Putamen (tissue), 1 donor: ENCODE measurements at places on chromosomes 5 and 9.

GRCh38 chr9:84463272-84463671, 122.7 kb upstream of the SLC28A3 start:
- DNase-seq, result no peak

DNA sequence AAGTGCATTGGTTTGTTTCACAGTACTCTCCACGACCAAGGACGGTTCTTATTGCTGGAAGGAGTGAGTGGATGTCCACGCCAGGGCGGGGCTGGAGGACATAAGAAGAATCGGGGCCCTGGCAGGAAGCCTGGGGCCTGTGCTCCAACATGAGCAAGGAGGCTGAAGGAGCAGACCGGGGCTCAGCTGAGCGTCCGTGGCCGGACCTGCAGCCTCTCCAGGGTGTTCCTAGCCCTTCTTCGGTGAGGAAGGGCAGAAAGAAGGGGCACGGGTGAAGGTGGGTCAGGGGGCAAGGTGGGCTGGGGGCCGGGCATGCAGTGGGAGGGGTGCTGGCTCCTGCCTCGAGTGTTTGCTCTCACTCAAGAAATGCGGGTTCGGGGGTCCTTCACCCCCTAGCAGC, 18.1 kb downstream of the FAM78A start:
- DNase-seq, result no peak

- DNase-seq, result no peak
Measured at GRCh38 chr9:98836206-98836605, 28.7 kb downstream of the GALNT12 start.

DNA sequence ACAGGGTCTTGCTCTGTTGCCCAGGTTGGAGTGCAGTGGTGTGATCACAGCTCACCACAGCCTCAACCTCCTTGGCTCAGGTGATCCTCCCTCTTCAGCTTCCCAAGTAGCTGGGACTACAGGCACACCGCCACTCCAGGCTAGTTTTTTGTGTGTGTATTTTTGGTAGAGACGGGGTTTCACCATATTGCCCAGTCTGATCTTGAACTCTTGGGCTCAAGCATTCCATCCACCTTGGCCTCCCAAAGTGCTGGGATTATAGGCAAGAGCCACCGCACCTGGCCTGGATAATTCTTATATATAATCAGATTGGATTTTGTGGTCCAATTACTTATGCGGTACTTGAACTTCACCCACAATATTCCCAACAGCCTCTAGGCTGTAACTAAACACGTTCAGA, 19.8 kb downstream of the CCDC69 start:
- DNase-seq, result no peak

DNA sequence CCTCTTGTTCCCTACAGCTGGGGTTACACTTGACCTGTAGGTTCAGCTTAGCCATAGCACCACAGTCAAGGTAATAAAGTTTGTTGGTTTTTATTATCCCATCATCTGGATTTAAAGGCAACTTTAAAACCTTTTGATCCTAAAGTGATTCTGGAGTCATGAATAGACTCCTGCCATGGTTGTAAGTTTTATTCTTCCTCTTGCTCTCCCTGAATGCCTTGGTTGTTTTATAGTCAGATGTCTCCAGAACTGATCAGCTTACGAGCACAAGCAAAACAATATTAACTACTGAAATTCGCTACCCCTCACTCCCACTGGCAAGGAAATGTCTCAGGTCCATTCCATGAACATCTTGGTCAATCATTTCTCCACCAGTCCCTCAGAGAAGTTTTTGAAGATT, 1328.6 kb downstream of the PTPRD start:
- no peak for DNase-seq

DNA sequence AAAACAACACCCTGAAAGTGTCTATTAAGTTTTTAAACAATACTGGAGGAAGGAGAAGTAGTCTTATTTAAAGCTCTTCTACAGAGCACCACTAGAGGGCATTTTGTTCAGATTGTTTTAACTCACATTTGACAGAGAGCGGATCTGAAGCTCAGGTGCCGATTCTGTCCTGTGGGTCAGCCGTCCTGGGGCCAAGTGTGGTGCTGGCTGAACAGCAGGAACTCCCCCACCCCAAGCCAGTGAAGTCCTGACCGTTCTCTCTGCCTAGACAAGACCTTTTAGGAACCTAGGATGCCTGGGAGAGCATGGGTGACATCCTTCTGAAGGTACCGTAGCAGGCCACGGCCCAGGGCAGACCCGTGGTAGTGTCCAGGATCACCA, 3.9 kb downstream of the EXOC3 start:
- no peak for DNase-seq

DNA sequence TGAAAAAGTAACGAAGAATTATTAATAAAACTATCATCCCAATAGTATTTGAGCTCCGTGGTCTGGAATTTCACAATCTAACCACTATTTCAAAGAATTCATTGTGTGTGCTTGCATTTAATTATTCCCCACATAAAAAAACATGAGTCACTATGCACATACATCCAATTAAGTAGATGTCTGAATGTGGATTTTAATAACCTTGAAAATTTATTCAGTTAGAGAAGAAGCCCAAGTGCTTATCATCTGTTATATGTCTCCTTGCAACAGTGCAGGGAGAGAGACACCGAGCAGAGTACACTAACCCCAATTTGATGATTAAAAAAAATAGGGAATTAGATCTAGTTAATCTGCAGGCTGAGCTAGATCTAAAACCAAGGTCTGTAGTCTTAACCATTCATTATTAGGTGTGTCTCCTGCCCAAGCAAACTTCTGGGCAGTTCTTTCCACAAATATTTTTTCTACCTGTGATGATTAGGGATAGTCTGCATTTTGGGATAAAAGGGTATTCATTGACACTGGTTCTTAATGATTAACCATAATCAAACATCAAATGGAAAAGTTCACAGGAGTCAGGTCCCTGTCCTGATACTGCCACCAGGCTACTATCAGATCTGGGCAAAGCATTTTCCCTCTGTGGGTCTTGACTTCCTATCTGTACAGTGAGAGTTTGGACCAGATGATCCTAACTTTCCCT, 164.2 kb downstream of the GRIA1 start:
- DNase-seq, result no peak
